ENCODE measurements at places on chromosomes 5 and 9. TPM values are rescaled to one million over a fixed set of nuclear protein-coding genes. Genes with fewer than 3 reads are reported as not detected.

RNF183 gene
- 0.46 TPM for polyA plus RNA-seq

DROSHA gene
- 33.6 TPM for polyA plus RNA-seq

ZDHHC11 gene
- polyA plus RNA-seq, result 5.4 TPM

ARSI gene
- polyA plus RNA-seq, result not detected

SPAAR gene
- 1.6 TPM for polyA plus RNA-seq

SPATA31A3 gene
- not detected for polyA plus RNA-seq

GLRA1 gene
- 0.08 TPM for polyA plus RNA-seq

FGF18 gene
- 0.52 TPM for polyA plus RNA-seq

ECSCR gene
- polyA plus RNA-seq, result 5.1 TPM

TSPAN17 gene
- polyA plus RNA-seq, result 30.1 TPM

SOWAHA gene
- 5.0 TPM for polyA plus RNA-seq

FGD3 gene
- polyA plus RNA-seq, result 27.7 TPM

ELOVL7 gene
- polyA plus RNA-seq, result 3.4 TPM

LCN2 gene
- 46.8 TPM for polyA plus RNA-seq

SH3GL2 gene
- 17.3 TPM for polyA plus RNA-seq

MEGF9 gene
- 1.7 TPM for polyA plus RNA-seq

INSL4 gene
- not detected for polyA plus RNA-seq

EQTN gene
- polyA plus RNA-seq, result 0.30 TPM

PIP5KL1 gene
- polyA plus RNA-seq, result 0.80 TPM

PCDHA4 gene
- 0.53 TPM for polyA plus RNA-seq

OBP2B gene
- polyA plus RNA-seq, result not detected

CNTNAP3 gene
- polyA plus RNA-seq, result 0.53 TPM

KCNIP1 gene
- polyA plus RNA-seq, result 1.3 TPM

BAAT gene
- 1.4 TPM for polyA plus RNA-seq

CYSRT1 gene
- 1.3 TPM for polyA plus RNA-seq

BHMT gene
- 0.14 TPM for polyA plus RNA-seq

ZNG1A gene
- 25.0 TPM for polyA plus RNA-seq

C5orf58 gene
- 0.21 TPM for polyA plus RNA-seq

FCN2 gene
- not detected for polyA plus RNA-seq

Measured in pancreas (tissue), 10 donors.